ENCODE measurements at places on chromosomes 7 and 10.
A peak's percentile ranks its signal among the peaks of the same experiment; 100 is the strongest.

DNA sequence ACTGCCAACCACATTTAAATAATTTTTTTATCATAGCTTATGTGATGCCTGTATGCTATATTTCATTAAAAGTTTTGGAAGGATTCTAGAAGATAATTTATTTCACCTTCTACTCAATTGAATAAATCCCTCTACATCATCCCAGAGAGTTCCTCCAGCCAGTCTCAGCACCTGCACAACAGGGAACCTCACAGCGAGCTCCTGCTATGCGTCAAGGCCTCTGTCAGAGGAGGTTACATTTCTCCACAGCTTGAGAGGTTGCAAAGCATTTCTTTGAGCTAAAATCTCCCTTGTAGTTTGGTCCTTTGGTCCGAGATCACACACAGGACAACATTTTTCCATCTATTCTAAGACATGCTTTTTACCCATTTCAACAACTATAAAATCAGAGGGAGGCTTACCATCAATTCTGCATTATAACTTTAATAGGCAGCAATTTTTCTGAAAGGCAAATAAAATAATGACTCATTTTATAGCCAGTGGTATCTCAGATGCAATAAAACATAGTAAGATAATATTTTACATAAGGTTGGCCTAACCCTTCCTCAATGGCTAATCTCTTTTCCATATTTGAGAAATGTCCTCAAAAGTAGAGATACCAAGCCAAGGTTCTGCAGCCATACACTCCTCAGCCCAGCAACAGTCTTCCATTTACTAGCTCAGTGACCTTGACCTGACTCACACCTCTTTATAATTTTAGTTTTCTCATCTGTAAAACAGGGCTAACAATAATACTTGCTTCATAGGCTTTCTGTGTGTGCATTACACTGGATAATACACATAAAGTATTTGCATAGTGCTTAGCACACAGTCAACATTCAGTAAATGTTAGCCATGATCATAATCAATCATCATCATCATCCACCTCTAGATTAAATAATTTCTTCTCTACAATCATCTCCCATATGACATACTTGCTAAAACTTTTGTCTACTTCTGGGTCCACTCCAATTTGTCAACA is 68.8 kb downstream of the DOCK4 start:
- DNase-seq: no peak

GRCh38 chr7:37448011-37448635 is 541 bp downstream of the ELMO1 start:
- peak; percentile 17 for DNase-seq

DNA sequence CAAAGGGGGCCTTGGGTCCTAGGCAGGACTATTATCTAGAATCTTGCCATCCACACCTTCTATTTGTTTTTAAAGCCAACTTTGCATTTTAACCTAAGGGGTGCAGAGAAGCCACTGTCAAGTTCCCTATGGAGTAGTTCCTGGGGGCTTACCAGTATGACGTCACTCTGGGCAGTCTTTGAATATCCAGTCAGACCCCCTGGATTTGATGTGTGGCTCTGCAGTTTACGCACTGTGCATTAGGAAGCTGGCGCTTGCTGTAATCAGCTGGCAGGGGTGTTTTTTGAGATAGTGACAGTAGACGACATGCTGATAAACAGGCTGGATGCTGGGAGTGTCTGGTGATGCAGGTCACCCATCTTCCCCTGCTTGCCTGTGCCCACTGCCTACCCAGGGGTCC is 892.7 kb upstream of the ZNF722 start:
- no peak for DNase-seq

- DNase-seq: no peak
Observed at GRCh38 chr10:75358835-75359421, 42.6 kb downstream of the ZNF503 start.

DNA sequence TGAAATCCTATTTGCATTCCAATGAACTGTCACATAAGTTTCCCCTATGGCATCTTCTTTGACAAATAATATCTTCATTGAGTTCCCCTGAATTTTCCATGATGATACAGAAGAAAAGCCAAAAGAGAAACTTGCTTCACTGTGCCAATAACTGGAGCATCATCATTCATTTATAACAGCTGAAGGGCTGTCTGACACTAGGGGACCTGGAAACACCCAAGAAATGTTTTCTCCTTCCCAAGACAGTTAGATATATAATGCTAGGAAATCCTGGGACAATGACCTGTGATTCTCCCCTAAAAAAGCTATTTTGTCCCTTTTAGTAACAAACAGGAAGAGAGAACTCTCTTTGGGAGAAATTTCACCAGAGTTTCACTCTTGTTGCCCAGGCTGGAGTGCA is 133.6 kb downstream of the SEMA3C start:
- DNase-seq: no peak

- no peak for DNase-seq
Observed at GRCh38 chr7:101166909-101167644, 1.7 kb upstream of the VGF start.

GRCh38 chr7:155971180-155971770 is 159.0 kb upstream of the SHH start:
- DNase-seq: no peak

GRCh38 chr7:151699928-151700319 is 177.0 kb downstream of the PRKAG2 start:
- DNase-seq: no peak

- DNase-seq: no peak
Observed at GRCh38 chr10:67818323-67818722, 19.7 kb downstream of the DNAJC12 start.

DNA sequence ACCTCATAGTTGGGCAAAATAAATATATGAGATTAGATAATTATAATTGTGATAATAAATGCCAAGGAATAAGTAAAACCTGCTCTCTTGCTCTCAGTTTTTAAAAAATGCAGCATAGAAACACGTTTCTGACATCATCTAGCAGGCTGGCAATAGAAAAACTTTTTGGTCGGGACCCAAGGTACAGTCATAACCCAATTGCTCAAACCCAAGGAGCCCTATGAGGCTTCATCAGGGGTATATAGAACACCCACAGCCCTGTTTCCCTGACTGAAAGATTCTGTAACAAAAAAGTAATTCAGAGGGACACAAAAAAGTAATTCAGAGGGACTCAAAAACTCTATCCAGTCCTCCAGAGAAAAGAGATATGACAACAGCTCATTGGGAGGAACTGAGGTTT is 3.8 kb downstream of the PDE1C start:
- DNase-seq: no peak

- DNase-seq: no peak
Observed at GRCh38 chr10:69202332-69202731, 17.8 kb upstream of the HKDC1 start.

GRCh38 chr7:93146036-93146435 is 2.1 kb downstream of the SAMD9L start:
- DNase-seq: no peak

GRCh38 chr7:128935342-128935730 is 2.4 kb upstream of the IRF5 start:
- DNase-seq: no peak

- no peak for DNase-seq
Observed at GRCh38 chr10:110903280-110904278, 15.4 kb downstream of the BBIP1 start.
